ENCODE measurements at places on chromosomes 1 and 21.

DNA sequence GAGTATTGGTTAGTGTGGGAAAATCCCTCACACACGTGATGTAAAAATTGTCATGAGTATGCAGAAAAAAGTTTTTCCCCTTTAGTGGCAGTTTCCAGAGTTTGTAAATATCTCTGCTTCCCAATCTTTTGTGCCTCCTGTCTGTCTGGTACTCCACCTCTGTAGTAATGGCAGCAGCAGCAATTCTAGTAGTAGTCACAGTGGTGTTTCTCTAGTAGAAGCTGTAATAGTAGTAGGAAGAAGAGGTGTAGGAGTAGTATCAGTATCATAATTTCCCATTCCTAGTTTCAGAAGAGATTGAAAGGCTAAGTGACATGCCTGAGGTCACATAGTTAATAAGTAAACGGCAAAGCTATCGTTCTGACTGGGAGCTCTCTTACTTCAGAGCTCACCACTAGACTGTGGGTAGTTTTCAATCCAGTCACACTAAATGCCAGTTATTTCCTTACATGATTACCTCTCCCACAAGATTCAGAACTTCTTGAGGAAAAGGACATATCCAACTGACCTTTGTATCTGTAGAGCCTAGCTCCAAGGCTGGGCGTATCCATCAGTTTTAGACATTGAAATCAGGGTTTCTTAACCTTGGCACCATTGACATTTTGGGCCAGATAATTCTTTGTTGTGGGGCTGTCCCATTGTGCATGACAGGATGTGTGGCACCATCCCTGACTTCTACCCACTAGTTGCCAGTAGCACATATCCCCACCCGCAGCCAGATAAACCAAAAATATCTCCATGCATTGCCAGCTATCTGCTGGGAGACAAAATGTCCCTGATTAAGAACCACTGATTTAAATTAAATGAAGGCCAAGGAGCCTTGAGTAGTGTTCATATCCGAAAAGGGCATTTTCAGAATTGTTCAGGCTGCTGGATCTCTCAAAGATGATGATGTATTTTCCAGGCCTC is 135.9 kb downstream of the FGGY start:
- peak; percentile 13 for DNase-seq

DNA sequence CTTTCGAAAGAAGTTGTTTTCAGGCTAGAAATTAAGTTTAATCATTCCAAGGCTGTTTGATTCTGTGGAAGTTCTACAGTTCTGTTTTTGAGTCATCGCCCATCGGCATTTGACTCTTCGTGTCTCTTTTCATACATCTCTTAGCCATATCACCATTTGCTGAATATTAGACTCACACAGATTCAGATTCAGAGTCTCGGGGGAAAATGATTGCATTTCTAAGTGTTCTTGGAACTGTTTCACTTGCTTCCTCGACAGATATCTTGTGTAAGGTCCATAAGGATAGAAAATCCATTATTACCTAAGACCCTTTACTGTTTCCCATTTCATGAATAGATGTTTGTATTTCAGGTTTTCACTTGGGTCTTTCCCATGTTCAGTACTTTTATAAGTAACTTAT is 237.0 kb upstream of the SGIP1 start:
- DNase-seq: no peak

DNA sequence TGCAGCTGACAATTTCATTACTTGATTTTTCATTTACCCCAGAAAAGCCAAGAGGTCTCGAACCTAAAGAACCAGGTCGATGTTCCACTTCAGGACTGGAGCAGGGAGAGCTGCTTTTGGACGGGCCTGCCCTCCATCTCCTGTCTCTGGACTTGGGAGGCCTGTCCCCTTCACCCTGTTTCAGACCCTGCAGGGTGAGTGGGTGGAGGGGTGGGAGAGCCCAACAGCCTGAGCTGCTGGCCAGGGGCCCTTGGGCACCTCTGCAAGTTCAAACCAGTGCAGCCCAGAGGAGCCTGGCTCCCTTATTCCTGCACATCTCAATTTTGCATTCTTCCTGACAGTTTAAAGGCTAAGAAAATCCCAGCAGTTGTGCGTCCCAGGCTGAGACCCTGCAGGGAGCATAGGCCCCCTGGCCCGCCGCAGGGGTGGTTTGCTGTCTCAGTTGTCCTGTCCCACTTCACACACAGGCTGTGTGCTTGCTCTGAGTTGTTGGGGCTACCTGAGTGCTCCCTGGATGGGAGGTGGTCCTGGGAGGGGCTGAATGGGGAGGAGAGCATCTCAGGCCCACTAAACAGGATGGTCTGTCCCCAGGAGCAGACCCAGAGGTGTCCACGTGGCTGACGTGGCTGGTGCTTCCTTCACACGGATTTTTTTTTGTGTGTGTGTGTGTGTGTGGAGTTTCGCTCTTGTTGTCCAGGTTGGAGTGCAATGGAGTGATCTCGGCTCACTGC is 443.7 kb downstream of the PTPRU start:
- DNase-seq: no peak

- DNase-seq: peak; percentile 2
These were observed at the start of gene FMN2 for GRCh38 chr1:240091614-240092300. Gene FMN2 (plus strand): TSS chr1:240091883. CDS start chr1:240092110, 227 bp downstream.

GRCh38 chr1:225762444-225762843 is 15.2 kb upstream of the SRP9 start:
- no peak for DNase-seq

DNA sequence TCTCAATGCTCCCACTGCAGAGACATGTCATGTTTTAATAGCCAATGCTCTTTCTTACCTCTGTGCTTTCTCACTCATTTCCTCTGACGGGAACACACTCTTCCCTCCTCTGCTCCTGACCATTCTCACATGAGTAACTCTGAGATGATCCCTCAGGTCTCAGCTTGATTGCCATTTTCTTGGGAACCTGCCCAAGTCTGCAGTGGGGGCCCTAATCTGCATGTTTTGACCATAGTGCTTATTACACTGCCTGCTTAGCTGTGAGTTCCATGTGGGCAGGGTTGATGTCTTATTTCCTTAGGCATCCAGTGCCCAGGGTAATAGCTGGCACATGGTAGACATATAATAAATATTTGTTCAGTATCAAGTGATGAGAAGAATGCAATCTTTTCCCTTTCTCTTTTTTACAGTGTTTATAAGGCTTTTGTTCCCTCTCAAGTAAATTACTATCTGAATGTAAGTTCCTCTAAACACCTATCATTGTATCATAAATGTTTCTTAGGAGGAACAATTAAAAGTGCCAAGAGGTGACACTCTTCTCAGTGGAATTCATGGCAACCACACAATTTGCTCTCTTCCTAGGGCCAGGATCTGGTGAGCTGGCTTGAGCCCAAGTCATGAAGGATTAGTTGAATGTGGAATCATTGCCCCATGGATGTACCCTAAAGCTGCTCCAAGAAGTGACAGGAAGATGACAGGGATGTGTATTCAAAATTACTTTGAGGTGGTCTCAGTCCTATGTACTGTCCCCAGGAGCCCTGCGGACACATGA is 485.4 kb upstream of the USP24 start:
- DNase-seq: no peak

GRCh38 chr1:112618114-112618720 is 724 bp downstream of the ST7L start:
- DNase-seq: peak; percentile 25

DNA sequence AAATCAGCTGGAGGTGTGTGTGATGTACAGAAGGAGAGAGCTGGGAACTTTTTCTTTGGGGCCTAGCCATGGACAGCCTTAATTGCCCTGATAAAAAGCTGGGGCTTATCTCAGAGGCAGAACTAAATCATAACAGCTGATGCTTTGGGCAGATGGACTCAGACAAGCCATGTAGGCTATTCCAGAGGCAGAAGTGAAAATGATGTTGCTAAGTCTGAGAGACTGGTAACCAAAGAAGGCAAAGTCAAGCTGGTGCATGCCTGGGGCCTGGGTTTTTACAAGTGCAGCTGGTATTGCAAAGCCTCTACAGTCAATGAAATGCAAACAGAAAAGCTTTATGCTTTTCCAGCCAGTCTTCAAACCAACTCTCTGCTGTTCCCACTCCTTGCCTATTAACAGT is 39.0 kb upstream of the LMX1A start:
- DNase-seq: no peak

GRCh38 chr1:30550365-30551220 is 172.8 kb downstream of the MATN1 start:
- DNase-seq: no peak

DNA sequence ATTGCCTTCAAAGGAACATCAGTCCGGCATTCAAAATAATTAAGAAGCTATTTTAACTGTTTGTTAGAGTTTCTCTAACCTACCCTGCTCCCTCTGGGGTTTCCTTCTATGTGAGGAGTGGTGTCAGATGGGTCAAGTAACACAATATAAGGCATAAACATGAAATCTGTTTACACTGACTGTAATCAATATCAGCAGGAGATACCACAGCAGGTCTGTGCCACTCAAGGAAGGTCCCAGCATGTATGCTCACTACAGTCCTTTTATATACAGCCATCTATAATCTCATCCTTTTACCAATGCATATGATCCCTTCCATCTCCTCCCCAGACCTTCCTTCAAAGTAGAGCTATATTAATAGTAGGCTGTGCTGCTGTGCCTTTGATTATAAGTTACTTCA is 25.4 kb downstream of the EEIG2 start:
- DNase-seq: no peak

DNA sequence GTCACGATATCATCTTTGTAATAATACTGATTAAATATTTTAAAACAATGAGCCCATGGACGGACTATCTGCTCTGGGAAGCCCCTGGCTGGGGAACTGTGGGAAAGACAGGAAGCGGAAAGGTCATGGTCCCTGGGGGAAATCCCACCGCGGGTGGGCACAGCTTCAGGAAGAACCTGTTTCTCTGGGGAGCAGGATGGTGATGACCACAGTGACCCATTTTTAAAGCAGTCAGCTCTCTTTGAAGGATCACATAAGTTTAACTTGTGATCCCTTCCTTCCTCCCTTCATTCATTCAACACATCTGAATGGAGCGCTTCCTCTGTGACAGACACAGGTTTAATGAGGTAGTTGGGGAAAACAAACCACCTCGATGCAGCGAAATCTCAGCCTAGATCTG is 73.0 kb downstream of the DHRS3 start:
- DNase-seq: no peak

- DNase-seq: no peak
These were observed 2.5 kb downstream of the LMX1A start for GRCh38 chr1:165353731-165354671.

- DNase-seq: no peak
These were observed 104.6 kb downstream of the DISP1 start for GRCh38 chr1:222919478-222919865.

DNA sequence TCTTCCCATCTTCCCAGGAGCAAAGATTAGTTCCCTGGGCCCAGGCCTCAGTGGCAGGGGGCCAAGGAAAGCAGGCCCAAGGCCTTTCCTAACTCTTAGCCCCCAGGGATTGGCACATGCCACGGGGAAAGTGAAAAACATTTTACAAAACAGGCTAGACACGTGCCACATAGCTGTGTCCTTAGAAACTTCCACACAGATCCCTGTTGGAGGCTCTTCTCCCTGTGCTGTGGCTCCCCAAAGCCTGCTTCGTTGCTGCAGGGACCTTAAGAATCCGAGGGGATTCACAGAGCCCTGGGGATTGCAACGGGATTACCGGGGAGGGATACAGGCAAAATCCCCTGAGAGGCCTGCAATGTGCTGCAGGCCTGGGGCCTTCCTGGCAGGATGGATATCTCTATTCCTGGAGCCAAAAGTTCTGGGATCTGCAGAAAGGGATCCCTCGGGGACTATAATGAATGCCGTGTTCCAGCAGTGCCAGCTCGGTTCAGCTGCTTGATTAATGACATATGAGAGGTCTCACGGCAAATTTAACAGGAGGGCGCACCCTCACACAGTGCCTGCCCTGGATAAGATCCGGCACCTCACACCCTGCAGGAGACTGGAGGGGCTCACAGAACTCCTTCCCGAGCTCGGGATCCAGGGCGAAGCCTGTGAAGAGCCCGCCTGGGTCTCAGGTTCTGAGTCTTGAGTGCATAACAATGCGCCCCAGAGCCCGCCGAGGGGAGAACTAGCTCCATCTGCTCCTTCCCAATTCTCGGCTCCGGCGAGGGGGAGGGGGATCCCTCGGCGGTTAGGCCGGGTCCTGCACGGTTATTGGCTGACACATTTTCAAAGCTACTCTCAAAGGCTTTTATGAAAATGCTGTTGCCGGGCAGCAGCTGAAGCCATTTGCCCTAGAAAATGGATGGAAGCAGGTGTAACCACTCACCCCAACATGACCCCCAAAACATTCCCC is 15.3 kb upstream of the RGS8 start:
- DNase-seq: no peak

DNA sequence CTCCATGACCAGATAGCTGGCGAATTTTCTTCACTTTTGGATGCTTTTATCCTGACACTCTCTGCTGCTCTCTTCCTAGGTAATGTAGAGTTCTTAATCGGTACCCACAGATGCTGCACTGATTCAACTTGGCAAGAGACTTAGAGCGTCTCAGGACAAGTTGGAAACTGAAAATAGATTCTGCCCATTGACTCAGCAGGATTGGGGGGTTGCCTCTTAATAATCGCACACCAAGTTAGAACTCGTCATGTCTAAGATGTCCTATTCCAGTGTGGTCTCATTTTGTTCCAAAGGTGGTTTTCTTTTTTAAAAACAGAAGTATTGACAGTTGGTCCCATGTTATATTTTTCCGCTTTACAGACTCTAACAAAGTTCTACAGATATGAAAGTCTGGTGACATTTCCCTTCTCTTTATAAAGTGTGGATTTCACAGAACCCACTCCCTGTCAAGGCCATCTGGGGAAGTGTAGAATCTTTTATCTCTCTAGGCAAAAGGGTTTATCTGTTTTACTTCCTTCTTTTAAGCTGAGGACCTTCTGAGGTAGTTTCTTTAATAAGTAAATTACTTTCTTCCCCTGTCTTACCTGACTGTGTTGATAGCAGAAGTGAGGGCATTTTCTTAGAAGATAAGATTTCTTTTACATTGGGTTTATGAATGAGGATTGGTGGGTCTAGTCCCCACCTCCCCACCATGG is 12.1 kb upstream of the DIPK1A start:
- DNase-seq: no peak

GRCh38 chr1:247857069-247857984 is at the start of gene TRIM58:
Gene TRIM58 (plus strand): TSS chr1:247857187. CDS start chr1:247857247, 60 bp downstream.
- DNase-seq: peak; percentile 32

GRCh38 chr1:164853146-164853545 is 294.2 kb downstream of the PBX1 start:
- DNase-seq: no peak
